ENCODE measurements at places on chromosomes 3 and 15. TPM values are rescaled to one million over a fixed set of nuclear protein-coding genes. Genes with fewer than 3 reads are reported as not detected.

GOLGA6L10 gene
- 1.4 TPM for total RNA-seq

NDUFB5 gene
- 151 TPM for total RNA-seq

GRCh38 chr3:48140336-48140757 is 47.9 kb downstream of the CDC25A start:
- no peak for DNase-seq

DNA sequence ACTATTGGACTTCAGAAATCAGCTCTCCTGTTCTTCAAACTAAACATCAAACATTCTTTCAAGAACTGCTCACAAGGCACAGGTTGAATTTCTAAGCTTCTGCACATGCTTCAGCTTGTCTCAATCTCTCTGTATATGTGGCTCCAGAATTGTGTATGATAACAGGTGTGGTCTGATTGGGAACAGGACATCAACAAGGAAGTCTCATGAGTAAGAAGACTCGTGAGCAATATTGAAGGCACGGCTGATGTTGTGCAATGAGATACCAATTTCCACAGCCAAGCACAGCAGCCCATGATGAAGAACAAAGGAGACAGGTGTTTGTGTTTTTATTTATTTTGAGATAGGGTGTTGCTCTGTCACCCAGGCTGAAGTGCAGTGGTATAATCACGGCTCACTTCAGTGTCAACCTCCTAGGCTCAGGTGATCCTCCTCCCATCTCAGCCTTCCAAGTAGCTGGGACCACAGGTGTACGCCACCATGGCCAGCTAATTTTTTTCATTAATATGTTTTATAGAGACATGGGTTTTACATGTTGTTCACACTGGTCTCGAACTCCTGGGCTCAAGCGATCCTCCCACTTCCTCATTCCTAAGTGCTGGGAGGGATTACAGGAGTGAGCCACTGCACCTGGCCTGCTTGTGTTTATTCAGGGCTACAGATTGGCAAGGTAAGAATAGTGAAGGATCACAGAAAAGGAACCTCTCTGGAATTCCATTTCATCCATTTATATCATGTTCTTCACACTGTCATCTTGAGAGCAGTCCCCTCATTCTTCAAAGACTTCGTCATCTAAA is 32.2 kb upstream of the ABHD17C start:
- DNase-seq, result no peak

GRCh38 chr3:187995043-187995400 is 158.9 kb upstream of the LPP start:
- DNase-seq, result no peak

DNA sequence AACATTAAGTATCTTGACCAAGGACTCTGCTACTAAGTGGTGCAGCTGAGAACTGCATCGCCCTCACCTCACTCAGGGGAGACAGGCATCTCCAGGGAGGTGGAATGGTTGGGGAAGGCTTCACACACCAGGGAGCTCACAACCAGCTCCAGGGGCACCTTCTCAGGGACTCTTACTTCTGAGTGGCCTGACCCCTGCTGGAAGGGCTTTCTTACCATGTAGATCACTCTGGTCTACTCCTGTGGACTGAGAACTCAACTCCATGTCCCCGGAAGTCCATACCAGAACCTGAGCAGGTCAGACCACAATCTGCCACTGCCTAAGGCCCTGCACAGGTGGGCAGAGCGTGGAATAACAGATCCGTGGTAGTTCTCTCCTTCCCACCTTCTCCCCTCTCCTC is 140.5 kb downstream of the TLE3 start:
- peak; percentile 20 for DNase-seq

DNA sequence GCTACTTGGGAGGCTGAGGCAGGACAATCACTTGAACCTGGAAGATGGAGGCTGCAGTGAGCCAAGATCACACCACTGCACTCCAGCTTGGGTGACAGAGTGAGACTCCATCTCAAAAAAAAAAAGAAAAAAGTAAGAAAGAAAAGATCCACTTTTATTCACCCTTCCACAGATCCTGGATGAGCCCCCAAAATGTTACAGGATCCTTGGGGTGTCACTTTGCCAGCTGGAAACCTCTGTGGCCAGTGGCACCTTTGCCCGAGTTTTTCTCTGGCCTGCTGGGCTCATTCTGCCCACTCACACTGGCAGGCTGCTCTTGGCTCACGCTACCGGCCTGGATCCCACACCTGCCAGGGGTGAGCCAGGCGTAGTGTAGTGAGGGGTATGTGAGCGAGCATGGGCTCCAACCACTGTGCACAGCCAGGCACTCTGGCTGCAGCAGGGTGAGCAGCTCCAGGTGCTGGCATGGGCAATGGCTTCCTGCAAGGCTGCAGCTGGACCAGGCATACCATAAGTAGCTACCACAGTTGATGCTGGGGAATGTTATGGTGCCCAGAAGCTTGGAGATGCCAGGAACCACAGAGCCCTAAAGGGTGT is 57.8 kb upstream of the C15orf39 start:
- DNase-seq, result no peak

DNA sequence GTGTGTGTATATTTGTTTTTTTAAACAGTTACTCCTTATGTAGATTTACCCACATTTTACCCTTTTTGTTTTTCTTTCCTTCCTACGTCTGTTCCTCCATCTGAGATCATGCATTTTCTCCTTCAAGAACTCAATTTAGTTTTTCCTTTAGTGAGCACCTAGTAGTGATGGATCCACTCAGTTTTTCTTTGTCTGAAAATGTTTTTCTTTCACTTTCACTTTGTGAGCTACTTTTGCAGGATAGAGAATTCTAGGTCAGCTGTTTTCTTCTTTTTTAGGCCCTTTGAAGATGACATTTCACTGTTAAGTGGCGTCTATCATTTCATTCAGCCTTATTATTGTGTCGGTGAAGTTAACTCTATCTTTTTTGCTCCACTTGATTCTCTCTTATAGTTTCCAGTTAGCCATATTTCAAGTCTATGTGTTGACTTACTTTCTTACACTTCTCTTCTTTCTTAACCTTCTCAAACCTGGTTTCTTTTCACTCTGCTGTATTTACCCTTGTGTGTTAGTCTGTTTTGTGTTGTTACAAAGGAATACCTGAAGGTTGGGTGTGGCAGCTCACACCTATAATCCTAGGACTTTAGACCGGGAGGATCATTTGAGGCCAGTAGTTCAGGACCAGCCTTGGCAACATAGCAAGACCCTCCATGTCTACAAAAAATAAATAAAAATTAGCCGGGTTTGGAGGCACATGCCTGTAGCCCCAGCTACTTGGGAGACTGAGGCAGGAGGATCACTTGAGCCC is 55.8 kb downstream of the PRKCI start:
- DNase-seq, result no peak

DNA sequence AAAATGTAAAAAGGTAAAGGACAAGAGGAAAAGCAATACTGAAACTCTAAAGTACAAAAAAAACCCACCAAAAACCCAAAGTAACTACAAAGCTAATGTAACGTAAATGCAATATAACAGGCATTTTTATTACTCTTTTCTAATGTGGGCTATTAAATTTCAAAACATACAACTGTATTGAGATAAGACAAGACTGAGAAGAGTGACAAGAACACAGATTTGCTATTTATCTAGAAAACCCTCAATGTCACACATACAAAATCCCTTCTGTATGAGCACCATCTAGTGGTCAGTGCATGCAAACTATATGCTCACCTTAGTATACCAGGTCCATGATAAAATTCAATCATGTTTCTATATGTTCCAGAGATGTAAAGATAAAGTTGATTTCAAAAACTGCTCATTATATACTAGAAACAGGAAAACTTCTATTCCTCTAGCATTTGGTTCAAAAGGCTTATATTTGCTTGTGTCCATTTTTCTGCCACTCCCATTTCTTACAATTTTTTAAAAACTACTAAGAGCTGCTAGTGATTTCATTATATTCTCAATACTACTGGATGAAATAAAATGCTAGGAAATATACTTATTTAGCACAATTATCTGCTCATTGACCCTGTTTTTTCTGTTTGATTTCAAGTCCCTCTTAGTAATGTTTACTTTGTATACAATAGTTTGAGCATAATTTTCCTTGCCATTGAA is 111.4 kb downstream of the DLG1 start:
- DNase-seq, result peak; percentile 30

DNA sequence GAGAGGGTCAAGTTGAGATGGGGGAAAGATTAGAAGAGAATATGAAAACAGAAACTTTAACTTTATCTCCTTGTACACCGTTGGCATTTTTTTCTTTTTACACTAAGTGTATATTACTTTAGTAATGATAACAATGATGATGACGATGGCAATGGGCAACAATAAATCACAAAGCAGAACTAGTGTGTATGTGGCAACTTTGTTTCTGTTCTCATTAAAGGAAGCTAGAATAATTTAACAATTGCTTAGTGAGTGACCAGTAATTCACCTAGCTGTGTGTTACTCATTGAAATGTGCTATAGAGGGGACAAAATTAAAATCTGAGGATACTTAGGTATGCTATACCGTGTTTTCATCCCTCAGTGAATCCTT is 318.5 kb upstream of the TBL1XR1 start:
- no peak for DNase-seq

DNA sequence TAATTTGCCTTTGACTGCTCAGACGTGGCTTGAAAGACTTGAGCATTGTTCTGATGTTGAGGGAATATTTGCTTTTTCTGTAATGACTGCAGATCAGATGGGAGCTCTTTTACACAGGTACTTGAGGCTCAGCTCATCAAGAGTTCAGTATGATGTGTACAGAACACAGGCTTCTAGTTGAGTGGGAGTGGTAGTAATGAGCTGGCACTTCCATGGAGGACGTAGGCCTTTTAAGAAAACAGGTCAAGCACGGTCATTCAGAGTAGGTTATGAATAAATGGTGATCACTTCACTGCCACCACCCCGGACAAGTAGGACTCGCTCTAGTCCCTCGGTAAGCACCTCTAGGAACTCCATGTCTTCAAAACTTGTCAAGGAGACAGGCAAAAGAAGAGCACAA is 8.8 kb downstream of the EMC4 start:
- no peak for DNase-seq

DNA sequence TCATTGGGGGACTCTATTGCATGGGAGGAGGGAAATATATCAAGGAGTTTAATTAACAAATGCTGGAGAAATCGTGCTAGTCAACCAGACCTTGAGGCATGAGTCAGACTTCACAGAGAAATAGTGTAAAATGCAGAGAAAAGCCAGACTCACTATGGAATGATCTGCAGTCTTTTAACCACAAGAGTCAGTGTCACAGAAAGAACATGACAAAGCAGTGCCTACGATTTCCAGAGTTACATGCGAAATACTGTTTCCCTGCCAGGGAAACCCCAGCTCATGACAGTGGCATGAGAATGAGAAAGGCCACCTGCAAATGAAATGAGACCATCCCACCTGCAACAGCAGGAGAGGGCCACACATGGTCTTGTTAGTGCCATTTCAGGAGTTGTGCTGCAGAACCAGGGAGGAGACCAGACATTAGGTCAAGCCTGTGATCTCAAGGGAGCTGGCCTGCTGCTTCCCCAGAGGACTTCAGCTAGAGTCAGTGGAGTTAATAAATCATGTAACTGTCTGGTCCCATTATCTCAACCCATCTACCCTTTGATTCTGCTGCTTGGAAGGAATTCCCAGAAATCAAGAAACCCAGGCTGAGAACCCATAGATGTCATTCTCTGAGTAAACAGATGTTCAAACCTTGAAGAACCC is 79.0 kb downstream of the ERC2 start:
- DNase-seq, result peak; percentile 22

- DNase-seq, result no peak
These were observed 34.4 kb upstream of the HCN4 start for GRCh38 chr15:73403171-73403570.

DNA sequence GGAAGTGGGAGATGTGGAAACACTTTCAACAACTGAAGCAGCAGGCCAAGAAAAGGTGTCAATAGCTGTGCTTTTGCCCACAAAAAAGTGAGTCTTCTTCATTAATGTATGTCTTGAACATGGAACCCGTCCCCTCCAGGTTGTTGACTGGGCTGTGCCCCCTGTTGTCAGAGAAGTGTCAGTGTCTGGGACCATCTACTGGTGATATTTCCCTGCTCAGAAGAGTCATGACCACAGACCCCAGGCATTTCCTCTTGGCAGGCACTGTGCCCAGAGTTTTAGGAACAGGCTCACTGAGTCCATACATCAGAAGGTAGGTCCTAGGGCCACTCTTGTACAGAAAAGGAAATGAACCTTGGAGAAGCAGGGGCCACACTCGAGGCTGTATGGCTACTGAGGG is 54.8 kb upstream of the LARS2 start:
- DNase-seq, result no peak

DNA sequence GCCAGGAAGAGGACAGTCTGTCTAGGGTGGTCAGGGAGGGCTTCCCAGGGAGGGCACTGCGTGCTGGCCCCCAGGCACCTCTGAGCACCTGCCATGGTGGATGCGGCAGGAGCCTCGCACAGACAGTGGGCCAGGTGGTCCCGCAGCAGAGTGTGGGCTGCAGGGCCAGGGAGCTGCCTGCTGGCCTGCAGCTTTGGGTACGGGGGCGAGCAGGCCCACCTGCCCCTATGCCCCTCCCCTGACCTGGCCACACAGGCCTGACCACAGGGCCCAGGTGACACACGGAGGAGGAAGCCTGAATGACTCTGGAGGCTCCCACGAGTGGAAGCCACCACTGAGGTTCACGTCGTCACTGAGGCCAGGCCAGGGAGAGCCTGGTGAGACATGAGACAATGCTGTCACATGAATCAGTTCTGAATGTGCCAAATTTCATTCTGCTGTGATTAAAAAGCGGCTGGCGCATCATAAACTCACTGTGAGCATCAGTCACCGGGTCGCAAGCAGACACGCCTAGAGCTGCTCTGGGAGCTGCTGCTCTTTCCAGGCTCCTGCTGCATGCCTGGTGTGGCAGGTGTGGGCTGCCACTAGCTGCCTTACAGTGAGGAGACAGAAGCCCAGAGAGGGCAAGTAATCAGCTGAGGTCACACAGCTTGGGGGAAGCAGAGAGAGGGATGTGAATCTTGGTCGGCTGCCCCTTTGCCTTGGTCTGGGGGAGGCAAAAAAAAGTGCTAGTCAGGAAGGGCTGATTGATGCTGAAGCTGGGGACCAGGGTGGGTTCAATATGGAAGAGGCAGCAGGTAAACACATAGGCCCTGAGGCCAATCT is 39.5 kb upstream of the IQSEC1 start:
- DNase-seq, result no peak

DNA sequence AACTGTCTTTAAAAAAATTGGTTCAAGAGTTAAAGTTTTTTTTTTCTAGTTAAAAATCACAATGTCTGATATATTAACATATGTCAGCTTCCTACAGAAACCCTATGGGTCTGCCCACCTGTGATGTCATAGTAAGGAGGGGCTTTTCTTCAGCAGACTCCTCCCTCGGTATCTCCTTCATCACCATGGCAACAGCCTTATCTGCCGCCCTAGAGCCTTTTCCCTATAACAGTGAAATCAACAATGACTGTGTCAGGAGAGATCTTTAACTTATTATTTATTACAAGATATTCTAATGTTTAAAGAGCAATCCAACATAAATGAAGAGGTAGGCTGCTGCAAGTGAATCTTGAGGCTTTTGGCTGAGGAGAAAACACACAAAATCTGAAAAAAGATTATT is 138.7 kb downstream of the PEX5L start:
- DNase-seq, result peak; percentile 10

DNA sequence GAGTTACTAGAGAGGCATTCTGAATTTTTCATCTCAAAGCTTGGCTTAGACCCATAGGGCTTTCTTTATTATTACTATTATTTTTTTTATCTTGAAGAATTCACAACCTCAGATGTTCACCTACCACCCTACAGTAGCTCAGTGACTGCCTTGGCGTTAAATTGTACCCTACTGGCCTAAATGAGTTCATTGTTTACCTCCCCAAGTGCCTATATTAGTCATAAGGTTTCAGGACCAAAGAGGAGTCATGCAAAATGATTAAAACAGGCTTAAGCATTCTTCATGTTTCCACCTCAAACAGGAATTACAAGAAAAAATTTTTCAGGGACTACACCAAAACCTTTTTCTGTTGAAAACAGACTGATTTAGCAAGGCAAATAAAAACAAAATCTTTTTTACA is 751.5 kb downstream of the SQOR start:
- DNase-seq, result no peak

All from activated naive CD4-positive, alpha-beta T cell treated with anti-CD3 and anti-CD28 coated beads for 36 hours (primary cell).